Hindlimb muscle (tissue), 1 donor: ENCODE measurements at places on chromosomes 11 and 22.

- peak; percentile 98 for DNase-seq
Observed at GRCh38 chr22:41448189-41448808, 1.7 kb upstream of the TOB2 start.

DNA sequence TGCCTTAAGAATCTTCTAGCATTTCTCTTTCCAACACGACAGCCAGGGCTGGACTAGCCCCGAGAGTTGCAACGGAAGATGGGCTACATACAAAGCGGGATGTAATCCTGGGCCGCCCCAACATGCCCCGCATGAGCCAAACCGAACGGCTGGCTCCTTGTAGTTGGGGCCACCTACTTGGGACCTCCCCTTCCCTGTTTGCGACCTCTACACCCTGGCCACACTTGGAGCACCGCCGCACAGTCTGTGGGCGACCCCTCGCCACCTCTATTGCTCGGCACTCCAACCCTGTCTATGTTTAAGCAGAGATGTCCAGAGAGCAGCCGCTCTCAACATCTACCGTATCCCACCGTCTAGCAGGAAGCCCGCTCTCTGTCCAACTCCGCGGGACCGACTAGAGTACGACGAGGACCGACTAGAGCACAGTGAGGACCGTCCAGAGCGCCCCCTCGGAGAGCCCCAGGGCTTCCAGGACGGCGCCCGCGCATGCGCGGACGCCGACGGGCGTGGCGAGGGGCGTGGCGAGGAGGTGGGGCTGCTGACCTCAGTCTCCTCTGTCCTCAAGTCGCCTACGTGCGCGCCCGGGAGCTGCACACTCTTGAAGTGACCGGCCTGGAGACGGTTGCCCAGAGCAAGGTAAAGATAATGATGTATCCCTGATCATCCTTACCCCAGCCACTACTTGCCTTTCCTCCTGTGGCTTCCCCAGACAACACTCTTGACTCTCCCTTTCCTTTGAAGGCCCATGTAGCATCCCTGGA lies 32.3 kb downstream of the NEAT1 start:
- peak; percentile 95 for DNase-seq

DNA sequence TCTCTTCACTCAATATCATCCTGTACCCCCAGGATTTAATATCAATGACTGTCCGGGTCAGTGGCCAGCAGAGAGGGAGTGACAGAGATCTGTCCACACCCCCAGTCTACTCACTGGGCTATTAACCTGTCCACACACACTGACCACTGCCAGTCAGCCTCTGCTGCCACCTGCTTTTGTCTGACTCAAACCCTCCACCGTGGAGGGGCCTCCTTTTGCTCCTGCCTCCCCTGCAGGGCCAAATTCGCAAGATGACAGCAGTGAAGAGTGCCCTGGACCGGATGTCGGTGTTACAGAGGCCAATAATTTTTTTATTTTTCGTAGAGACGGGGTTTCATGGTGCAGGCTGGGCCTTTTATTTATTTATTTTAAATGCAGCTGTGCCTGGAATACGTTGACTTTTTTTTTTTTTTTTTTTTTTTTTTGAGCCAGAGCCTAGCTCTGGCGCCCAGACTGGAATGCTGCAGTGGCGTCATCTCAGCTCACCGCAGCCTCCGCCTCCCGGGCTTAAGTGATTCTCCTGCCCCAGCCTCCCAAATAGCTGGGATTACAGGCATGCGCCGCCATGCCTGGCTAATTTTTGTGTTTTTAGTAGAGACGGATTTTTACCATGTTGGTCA lies 5.1 kb downstream of the PDXP start:
- DNase-seq = peak; percentile 54

- DNase-seq = no peak
Observed at GRCh38 chr11:121225382-121225781, 67.2 kb upstream of the SC5D start.

GRCh38 chr11:35787013-35787504 lies 124.5 kb downstream of the TRIM44 start:
- DNase-seq = no peak

GRCh38 chr22:24089951-24090350 lies 78.8 kb downstream of the CABIN1 start:
- no peak for DNase-seq

- no peak for DNase-seq
Observed at GRCh38 chr11:17073370-17074027, 4.0 kb downstream of the RPS13 start.

DNA sequence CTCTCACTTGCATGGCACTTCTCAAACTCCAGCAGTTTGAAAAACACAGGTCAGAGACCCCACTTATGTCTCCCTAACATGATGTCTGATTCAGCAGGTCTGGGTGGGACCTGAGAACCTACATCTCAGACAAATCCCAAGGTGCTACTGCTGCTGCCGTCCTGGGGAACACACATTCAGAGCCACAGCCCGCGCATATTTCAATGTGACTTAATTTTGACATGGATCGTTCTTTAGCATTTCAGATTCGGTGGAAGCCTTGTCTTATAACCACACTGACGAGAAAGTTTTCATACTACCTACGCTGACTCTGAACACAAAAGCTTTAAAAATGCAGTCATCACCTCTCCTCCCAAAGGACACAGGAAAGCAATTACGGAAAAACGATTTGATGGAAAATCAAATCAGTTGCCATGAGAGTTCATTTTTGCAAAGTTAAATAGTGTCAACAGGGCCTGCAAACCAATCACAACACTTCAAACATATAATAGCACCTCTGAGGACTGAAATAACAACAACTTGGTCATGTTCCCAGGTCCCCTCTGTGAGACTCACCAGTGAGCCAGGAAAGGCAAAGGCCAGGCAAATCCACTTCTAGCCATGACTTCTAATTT lies 132.6 kb downstream of the SHANK2 start:
- no peak for DNase-seq

GRCh38 chr11:120854988-120855387 lies 168.9 kb upstream of the TBCEL start:
- DNase-seq = peak; percentile 6

DNA sequence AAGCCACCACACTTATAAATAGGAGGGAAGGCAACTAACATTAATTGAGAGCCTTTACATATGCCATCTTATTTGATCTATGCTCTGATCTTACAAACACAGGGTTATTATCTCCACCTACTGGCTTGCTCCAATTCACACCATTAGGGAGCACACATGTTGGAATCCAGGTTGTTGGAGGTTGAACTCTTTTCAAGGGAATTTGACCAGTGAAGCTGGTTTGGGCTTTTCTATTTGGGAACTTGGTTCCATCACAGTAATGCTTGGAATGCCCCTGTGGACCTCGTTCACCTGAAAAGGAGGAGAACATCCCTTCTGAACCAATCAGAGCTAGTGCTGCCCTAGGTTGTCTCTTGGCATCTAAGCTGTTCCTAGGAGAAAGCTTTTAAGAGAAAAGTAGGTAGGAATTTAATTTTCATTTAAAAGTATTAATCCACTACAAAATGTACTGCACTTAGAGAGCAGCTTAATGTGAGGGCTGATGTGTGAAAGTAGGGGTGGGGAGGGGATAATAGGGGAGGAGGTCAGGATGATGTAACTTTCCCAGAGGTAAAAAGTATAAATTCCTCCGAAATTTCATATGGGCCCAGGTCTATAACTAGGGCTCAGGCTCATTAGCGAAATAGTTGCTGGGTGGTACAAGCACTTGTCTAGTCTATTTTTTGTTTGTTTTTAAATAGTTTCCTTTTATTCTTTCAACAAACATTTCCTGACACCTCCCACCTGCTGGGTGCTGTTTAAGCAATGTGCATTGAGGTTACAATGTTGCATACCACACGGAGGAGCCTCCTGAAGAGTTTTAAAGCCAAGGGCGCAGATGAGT lies 7.6 kb upstream of the MICAL2 start:
- DNase-seq = no peak

DNA sequence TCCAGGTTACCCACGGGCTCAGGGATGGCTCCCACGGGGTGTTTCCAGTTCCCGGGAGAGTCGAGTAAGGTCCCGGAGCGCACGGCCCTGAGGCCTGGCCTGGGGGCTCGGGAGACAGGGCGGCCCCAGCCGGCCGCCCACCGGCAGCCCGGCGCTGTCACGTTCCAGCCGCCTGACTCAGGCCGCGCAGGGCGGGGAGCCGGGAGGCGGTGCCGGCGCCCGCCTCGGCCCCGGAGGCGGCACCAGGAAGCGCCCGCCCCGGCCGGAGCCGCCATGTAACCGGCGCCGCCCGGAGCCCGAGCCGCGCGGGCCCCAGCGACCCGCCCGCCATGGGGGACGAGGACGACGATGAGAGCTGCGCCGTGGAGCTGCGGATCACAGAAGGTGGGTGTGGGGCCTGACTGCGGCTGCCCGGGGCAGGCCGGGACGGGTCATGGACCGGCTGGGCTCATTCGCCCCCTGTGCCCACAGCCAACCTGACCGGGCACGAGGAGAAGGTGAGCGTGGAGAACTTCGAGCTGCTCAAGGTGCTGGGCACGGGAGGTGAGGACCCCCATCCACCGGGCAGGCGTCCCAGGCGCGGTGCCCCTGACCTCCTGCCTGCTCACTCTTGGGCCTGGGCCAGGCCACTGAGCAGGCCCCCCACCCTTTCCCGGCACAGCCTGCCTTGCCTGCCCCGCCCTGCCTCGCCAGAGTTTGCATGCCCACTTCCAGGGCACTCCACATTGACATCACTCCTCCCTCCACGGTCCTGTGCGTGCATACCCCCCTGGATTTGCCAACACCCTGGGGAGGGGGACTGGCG lies at the start of gene RPS6KA4:
RPS6KA4 (plus strand) TSS at position 256 of the 805 bp plus-strand sequence; CDS start at position 330, 74 bp downstream.
- DNase-seq = peak; percentile 84

GRCh38 chr11:72075756-72076155 lies 4.6 kb downstream of the NUMA1 start:
- DNase-seq = no peak

DNA sequence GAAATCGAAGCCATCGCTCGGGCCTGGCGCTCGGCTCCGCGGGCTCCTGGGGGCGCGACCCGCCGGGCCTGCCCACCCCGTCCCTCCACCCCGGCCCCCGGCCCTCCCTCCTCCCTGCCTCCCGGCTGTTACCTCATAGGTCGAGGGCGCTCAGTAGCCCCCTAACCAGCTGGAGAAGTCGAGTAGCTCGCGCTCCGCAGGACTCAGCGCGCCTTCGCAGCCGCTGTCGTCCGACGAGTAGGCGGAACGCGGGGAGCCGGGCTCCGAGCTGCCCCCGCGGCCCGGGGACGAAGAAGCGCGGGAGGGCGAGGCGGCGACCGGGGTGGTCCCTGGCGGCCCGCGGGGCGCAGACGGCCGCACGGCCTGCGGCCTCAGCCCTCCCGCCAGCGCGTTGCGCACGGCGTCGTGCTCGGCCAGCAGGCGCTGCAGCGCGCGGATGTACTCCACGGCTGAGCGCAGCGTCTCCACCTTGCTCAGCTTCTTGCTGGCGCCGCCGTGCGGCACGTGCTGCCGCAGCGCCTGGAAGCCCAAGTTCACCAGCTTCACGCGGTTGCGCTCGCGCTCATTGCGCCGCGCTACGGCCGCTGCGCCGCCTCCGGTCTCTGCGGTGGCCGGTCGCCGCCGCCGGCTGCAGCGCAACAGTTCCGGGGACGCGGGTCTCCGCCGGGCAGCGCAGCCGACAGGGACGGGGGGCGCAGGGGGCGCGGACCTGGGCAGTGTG lies 627 bp downstream of the ASCL2 start:
- peak; percentile 80 for DNase-seq

GRCh38 chr11:122294041-122294440 lies 178.0 kb upstream of the BLID start:
- DNase-seq = no peak

DNA sequence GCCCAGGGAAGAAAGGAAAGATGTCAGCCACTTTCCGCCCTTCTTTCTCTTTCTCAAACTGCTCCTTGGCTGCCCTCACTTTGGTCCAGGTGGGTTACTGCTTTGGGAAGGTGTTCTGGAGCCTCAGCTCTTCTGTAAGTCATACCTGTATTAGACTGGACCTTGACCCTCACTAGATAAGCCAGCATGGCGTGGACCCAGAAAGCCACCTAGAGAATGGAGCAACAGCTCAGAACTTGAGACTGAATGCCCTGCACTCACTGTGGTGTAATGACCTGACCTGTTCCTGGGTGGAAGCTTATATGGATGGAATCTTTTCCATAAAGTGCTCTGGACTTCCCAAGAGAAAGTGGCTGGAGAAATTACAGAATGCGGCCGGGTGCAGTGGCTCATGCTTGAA lies 15.6 kb downstream of the ACP2 start:
- no peak for DNase-seq

- peak; percentile 49 for DNase-seq
Observed at GRCh38 chr22:17742527-17742902, 31.8 kb downstream of the BID start.

DNA sequence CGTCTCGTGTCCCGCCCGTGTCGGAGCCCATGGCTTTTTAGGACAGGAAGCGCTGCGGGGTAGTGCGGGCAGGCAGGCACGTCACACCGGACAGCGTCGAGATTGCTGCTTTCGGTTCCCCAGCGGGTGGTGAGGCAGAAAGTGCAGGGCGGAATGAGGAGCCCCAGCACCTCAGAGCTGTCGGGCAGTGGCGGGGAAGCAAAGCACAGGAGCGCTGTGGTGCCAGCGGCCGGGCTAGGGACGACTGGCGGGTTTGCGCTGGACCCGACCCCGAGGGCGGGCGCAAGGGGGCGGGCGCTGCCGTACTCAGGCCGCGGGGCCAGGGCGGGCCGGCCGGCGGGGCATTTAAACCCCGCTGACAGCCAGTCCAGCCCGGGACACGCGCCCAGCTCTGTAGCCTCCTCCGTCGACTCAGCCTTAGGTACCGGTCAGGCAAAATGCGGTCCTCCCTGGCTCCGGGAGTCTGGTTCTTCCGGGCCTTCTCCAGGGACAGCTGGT lies at the start of gene SLC37A2:
SLC37A2 (plus strand) TSS at position 375 of the 498 bp plus-strand sequence; CDS start at position 438, 63 bp downstream.
- peak; percentile 56 for DNase-seq

- DNase-seq = no peak
Observed at GRCh38 chr11:77592727-77593126, 3.0 kb downstream of the AQP11 start.

- DNase-seq = no peak
Observed at GRCh38 chr22:29795663-29796062, 28.5 kb downstream of the UQCR10 start.

GRCh38 chr22:42174062-42174461 lies 43.5 kb upstream of the CYP2D6 start:
- no peak for DNase-seq

DNA sequence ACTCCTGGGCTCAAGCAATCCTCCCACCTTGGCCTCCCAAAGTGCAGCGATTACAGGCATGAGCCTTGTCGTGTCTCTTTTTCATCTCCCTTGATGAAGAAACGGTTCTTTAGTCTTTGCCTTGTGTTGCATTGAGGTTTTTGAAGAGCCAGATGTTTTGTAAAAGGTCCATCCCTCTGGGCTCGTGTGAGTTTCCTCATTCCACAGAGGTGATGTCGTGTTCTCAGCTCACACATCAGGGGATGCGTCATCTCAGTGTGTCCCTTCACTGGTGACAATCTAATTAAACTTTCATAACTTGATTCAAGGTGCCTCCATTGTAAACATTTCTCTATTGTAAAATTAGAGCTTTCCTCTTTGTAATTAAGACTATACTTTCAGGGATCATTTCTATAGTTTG lies 29.7 kb upstream of the TEF start:
- no peak for DNase-seq

DNA sequence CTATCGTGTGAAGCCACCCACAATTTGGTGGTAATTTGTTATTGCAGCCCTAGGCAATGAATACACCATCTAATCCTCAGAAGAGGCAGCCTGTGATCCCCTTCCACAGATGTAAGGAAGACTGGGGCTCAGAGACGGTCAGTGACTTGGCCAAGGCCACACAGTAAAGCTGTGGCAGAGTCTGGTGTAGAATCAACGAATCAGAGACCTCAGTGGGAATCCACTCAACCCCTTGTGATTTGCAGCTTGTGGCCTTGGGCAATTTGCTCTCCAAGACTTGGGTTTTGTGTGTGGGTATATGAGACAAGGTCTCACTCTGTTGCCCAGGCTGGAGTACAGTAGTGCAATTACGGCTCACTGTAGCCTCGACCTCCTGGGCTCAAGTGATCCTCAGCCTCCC lies 1.9 kb downstream of the LGALS2 start:
- no peak for DNase-seq
